ENCODE measurements at places on chromosomes 5 and 9.
A peak's percentile ranks its signal among the peaks of the same experiment; 100 is the strongest.

DNA sequence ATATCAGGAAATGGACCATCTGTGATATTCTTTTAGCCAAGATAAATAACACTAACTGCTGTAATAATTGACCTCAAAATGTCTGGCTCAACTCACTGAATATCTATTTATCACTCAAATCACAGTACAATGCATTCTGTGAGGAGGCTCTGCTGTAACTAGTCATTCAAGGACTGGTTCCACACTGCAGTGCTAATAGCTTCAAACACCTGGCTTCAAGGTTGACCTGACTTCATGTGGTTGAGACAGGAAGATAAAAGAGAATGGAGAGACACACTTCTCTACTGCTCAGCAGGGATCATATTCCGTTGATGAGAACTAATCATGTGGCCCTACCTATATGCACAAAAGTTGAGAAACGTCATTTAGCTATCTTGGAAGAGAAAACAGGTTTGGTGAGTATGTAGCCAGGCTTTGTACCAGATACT lies 3.4 kb upstream of the RHOBTB3 start:
- DNase-seq, result peak; percentile 42

DNA sequence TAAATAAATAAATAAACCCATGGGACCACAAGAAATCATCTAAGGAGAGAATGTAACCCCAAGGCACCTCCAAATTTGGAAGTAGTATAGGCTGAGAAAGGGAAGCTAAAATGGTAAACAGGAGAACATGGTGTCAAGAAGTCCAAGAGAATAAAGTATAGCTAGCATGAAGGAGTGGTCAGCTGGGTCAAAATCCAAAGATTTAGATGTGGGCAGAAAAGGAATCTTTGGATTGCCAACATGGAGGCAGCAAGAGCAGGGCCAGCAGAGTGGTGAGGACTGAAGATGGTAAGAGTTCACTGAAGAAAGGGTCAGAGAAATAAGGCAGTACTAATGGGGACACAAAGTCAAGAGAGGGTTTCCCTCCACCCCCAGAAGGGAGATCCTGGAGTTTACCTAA lies 53.0 kb downstream of the TSSK1B start:
- no peak for DNase-seq

- DNase-seq, result no peak
Observed at GRCh38 chr5:134085411-134085810, 29.1 kb upstream of the TCF7 start.

DNA sequence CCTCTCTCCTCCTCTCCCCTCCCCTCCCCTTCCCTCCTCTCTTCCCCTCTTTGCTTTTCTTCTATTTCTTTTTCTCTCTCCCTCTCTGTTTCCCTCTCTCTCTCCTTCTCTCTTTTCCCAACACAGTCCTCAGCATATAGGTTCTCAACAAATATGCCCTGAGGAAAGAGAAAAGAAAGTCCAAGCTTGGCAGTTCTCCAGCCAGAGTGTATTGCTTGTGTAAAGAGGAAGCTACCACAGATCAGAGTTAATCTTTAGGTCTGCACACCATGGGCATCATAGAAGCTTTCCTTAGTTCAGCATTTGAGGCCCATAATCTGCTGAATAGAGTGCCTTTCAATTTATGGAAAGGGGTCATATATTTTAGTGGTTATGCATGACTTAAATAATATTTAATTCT lies 382.8 kb upstream of the WWC1 start:
- no peak for DNase-seq

- DNase-seq, result no peak
Observed at GRCh38 chr5:458547-459353, 15.8 kb downstream of the EXOC3 start.

DNA sequence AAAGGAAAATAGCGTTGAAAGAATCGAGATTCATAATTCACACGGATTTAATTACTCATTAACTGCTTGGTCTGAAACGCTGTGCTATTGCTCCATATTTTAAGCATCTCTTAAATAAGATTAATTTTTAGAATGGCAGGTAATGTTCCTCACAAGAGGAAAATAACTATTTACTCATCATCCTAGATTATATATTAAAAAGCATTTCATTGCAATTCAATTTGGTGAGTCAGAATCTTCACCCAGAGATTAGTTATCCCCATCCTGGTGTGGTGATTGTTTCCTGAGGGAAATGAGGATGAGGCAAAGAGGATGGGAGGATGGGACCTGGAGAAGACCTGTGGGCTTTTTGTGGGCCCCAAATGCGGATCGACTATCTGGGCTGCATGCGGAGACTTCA lies 145.5 kb upstream of the MAP1B start:
- DNase-seq, result no peak

GRCh38 chr5:10987925-10988504 lies 227.0 kb upstream of the DAP start:
- peak; percentile 45 for DNase-seq

GRCh38 chr5:72160329-72160728 lies 53.1 kb downstream of the MAP1B start:
- no peak for DNase-seq

DNA sequence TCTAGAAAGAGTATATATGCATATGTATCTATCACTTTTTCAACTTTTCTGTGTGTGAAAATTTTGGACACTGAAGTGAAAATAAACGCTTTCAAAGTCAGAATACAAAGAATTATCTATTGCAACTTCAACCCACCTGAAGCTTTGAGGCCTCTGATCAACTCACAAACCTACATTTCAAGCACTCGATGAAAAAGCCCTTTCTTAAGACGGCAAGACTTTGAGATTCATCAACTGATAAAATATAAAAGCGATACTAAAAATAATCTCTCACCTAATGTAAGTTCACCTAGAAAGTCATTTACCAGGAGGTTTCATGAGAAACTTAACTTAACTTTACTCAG lies 1.2 kb downstream of the GOLPH3 start:
- DNase-seq, result peak; percentile 24

GRCh38 chr5:43420241-43420640 lies 8.1 kb upstream of the CCL28 start:
- no peak for DNase-seq

DNA sequence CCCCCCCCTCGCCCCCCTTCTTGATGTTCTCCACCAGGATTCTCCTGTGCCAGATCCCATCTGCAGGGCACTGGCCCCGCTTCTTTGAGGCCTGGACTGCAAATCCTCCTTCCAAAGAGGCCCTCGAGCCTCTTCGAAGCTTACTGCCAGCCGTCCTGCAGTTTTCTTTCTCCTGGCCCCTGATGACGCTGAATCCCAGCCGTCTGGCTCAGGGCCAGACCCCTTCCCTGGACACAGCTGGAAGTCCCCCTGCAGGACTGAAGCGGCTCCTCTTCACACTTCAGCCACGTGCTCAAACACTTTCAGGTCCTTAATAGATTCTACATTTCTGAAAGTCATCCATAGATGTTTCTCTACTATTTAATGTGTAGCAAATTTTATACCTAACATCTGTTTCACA lies 121.5 kb downstream of the EHMT1 start:
- peak; percentile 1 for DNase-seq

DNA sequence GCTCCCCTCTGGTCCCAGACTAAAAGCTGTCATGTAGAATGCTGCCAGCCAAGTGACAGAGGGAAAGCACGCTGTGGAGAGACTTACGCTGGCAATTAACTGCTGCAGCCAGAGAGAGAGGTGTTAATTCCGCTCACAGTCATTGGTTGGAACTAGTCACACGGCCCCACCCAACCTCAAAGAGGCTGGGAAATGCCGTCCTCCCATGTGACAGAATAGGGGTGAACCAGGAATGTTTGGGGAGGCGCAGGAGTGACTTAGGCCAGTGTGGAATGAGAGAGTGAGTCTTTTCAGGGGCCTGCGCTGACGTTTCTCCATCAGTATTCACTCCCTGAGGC lies 87.6 kb downstream of the AMBP start:
- no peak for DNase-seq

DNA sequence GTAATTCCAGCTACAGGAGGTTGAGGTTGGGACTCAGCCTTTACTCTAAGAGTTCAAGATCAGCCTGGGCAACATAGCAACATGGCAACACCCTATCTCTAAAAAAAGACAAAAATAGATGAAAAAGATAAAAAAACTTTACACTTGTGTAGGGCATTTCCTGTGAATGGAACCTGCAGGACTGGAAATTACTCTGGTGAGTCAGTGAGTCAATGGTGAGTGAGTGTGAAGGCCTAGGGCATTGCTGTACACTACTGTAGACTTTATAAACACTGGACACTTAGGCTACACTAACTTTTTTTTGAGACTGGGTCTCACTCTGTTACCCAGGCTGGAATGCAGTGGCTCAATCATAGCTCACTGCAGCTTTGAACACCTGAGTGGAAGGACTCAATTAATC lies 19.5 kb upstream of the ARSI start:
- no peak for DNase-seq

DNA sequence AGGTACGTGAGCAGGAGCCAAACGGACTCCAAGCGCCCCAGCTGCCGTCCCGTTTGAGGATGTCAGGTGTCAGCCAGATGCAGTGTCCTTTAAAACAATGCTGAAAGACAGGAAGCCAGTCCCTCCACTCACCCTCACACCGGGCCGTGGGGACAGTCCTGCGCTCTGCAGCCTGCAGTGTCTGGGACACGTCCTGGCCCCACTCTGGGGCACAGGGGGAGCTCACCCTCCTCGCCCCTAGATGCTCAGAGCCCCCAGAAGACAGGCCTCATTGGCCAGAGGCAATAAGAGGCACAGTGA lies 79.7 kb downstream of the ZNF354C start:
- no peak for DNase-seq

DNA sequence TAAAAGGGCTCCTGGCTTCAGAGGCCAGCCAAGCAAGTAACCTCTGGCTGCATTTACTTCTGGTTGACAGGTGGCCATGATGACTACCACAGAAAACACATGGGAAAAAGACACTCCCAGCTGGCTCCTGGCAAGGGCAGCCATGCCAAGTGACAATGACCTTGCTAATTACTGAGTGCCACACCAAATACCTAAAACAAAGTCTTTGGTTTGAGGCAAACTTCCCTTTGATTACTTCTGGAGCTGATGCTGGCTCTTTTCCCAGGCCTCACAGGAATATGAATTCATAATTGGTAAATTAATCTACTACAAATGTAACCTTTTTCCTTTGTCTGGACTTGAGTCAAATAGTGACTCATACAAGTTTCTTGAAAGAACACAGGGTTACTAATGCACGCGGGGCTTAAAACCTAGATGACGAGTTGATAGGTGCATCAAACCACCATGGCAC lies 61.0 kb downstream of the LPAR1 start:
- DNase-seq, result peak; percentile 83

DNA sequence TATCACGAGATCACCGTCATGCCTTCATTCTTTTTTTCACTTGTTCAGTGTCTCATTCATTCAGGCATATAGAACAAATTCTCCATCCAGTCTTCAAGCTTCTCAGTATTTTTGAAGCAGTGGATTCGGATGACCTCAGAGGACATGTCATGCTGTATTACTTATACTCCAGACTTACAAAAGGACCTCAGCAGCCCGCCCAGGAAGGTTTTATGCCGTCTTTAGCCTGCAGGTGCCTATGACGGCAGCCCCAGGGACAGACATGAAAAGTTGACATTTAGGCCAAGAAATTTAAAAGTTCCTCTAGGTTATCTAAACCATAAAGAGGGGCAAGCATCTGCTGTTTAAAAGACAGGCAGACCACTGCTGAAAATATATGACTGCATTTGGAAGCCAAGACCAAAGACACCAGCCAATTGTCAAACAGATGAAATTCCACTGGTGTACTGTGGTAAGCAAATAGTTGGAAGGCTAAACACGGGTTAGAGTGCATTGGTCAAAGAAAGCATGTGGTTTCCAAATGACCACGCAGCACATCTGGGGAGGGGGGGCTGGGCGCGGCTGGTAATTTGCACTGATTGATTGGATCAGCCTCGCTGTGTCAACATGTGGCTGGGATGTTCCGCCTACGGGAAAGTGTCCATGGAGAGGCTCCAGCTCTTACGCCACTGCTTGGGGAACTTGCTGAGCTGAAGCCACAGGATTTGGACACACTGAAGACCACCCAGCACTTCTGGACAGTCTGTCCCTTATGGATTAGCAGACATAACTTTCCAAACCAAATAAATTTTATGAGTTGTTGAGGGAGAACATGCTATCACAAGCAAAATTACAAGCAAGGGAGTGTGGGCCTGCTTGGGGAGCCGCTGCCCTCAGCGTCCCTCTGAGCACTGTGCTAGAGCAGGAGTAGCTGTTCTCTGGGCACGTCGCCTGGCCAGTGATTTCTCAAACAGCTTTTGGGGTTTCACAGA lies 173.6 kb downstream of the FANCC start:
- DNase-seq, result no peak

DNA sequence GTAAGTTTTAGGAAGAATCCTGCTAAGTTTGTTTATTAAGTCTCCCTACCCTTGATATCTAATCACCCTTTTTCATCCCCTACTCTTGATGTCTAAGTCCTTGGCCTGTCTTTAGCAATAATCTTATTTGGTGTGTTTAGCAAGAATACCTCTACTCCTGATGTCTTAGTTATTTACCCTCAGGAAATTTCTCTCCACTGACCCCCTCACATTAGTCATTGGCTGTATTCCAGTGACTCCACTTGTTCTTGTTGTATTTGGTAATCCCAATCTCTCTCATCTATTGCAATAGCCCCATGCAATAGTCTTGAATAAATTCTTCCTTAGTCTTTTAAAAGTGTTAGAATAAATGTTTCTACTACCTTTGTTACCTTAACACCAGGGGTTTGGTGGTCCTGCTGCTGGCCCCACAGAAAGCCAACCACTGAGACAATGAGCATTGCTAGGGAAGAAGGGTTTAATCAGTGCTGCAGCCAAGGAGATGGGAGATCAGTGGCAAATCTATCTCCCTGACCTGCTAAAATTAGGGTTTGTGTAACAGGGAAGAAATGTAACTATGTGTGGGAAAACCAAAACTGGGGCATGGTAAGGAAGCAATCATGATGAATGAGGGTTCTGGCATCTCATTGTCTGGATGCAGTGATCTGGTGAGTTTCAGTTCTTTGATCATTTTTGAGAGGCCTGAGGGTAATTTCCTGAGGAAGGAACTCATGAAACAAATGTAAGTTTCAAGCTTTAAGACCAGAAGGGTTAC lies 236.4 kb upstream of the DAB2 start:
- no peak for DNase-seq

DNA sequence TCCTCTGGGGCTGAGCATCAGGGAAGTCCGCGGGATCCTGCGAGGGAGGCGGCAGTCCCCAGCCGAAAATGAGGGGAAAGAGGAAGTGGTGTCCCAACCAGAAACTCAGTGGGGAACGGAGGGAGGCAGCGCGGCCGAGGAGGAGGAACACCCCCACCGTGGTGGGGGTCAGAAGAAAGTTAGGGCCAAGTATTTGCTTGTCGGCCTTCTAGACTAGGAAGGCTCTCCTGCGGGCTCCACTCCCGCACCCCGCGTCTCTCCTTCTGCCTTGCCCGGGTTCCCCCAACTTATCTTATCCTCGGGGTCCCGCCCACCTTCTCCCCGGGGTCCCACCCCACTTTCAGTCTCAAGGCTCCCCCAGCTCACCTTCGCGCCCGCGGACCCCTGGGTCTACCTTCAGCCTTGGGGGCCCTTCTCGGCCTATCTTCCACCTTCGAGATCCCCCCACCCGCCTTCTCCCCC lies 557 bp upstream of the PHF2 start:
- no peak for DNase-seq

- DNase-seq, result no peak
Observed at GRCh38 chr9:77541055-77541454, 107.1 kb downstream of the GNA14 start.

All from NCI-H1105 treated with DMSO at 0.1 percent for 48 hours (cell line).